Thymus (tissue), 14 donors: ENCODE measurements at places on chromosomes 12 and 14. TPM values are rescaled to one million over a fixed set of nuclear protein-coding genes. Genes with fewer than 3 reads are reported as not detected.

DNA sequence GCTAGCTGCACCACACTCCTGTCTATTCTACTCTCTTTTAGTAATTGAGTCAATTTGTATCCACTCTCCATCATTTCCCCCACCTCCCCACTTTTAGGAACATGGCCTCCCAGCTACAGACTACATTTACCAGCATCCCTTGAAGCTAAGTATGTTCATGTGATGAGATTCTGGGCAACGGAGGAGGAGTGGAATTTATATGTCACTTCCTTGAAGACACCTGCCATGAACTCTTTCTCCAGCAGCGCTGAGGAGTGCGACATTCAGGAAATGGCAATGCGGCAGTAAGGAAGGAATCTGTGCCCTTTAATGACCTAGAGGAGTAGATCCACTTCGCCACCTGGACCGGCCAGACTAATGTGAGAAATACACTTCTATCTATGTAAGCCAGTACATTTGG is 243.7 kb upstream of the DIO2 start:
- DNase-seq, result no peak

GRCh38 chr14:76930549-76930948 is 98.0 kb downstream of the IRF2BPL start:
- DNase-seq, result no peak

GRCh38 chr12:109697877-109698468 is 15.7 kb upstream of the FAM222A start:
- no peak for DNase-seq

- no peak for DNase-seq
These were observed 1.4 kb downstream of the ACAD10 start for GRCh38 chr12:111687255-111687654.

- DNase-seq, result no peak
These were observed 10.2 kb upstream of the NFE2 start for GRCh38 chr12:54311051-54311450.

DNA sequence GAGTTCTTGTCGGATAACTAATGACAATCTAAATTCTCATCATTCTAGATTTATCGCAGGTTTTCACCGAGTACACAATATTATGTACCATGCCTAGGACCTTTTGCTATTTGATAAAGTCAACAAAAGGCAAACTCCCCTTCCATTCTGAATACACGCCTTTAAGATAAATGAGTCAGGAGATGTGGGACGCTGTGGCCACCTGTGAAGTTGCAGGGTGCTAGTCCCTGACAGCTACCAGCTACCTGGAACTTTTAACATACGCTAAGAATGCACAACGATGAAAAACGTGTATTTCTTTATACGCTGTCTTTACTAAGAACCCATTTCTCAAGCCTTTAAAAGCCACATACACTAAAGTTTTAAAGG is 678 bp downstream of the MDM1 start:
- no peak for DNase-seq

DNA sequence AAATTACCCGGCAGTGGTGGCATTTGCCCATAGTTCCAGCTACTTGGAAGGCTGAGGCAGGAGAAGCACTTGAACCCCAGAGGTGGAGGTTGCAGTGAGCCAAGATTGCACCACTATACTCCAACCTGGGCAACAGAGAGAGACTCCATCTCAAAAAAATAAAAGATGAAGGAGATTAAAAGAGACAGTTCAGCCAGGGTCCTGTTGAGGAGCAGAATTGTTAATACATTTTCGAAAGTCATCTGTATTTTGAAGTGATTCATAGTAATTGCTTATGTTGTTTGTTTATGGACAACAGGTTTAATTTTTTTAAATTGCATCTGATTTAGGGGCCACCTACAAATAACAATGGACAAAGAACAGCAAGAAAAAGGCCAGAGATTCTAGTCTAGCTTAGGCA is 112.9 kb downstream of the DIP2B start:
- no peak for DNase-seq

- no peak for DNase-seq
These were observed 10.5 kb downstream of the CELA1 start for GRCh38 chr12:51335931-51336330.

DNA sequence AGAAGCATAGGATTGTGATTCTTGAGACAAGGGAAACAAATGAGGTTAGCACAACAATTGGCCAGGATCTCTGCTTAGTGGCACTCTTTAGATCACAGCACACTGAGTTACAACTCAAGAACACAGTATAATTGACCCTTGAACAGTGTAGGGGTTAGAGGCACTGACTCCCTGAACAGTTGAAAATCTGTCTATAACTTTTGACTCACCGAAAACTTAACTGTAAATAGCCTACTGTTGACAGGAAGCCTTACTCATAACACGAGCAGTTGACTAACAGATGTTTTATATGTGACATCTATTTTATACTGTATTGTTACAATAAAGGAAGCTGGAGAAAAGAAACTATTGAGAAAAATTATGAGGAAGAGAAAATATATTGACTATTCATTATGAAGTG is 296.1 kb downstream of the RERGL start:
- no peak for DNase-seq

GRCh38 chr12:14893506-14894250 is 8.0 kb upstream of the MGP start:
- DNase-seq, result no peak

DNA sequence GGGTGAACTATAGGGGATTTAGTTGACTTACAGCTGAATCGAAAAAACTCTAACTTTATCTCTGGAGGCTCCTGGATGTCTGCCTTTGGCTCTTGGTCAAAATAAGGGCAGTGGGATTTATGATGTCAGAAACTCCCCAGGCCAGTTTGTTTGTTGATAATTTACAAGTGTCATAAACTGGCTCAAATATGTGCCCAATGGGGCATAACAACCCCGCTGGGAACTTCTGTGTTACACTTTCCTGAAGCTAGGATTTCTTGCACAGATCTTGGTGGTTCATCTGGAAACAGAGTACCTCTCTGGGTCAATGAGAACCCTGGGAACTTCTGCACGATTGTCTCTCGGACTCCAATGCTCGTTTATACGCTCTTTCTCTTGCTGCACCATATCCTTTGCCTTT is 58.7 kb upstream of the MUCL1 start:
- no peak for DNase-seq

DNA sequence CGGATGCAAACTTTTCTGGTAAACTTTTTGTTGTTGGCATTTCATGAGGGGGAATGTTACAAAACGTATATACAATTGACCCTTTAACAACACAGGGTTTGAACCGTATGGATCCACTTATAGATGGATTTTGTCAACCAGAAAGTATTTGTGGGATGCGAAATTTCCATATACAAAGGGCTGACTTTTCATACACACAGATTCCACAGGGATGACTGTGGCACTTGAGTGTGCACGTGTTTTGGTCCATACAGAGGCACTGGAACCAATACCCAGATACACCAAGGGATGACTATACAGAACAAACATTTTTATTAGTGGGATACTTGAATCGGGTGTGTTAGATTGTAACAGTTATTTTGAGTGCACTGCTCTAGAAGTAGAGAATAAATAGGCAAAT is 29.8 kb upstream of the CCT2 start:
- DNase-seq, result no peak

GRCh38 chr12:113674302-113674701 is 202.6 kb upstream of the LHX5 start:
- DNase-seq, result no peak

GRCh38 chr12:127742231-127742630 is 524.7 kb upstream of the TMEM132C start:
- no peak for DNase-seq

DNA sequence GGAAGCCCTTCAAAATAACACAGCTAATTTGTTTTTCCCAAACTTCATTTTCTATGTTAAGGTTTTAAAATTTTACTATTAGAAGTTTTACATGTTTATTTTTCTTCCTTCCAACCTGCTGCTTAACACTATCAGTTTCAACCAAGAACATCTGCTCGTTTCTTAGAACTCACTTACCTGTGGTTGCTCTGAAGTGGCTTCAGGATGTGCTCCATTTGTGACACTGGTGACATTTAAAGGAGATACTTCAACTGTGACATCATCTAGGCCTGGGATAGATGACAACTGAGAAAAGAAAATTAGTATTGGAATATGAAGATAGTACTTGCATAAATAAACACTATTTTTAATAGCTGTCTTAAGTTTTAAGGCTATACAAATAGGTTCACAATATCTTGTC is 17.9 kb downstream of the WASHC3 start:
- peak; percentile 72 for DNase-seq

- DNase-seq, result no peak
These were observed 700.4 kb upstream of the TBX3 start for GRCh38 chr12:115384391-115384790.

GRCh38 chr12:117334855-117335587 is 26.4 kb downstream of the NOS1 start:
- DNase-seq, result no peak

IL26 gene
- not detected for total RNA-seq

PLEKHA5 gene
- 12.2 TPM for total RNA-seq

ADAM21 gene
- total RNA-seq, result 0.05 TPM
